ENCODE measurements at places on chromosomes 2 and 18.
A peak's percentile ranks its signal among the peaks of the same experiment; 100 is the strongest.

- DNase-seq: no peak
Observed at GRCh38 chr18:6505498-6505875, 90.8 kb upstream of the L3MBTL4 start.

DNA sequence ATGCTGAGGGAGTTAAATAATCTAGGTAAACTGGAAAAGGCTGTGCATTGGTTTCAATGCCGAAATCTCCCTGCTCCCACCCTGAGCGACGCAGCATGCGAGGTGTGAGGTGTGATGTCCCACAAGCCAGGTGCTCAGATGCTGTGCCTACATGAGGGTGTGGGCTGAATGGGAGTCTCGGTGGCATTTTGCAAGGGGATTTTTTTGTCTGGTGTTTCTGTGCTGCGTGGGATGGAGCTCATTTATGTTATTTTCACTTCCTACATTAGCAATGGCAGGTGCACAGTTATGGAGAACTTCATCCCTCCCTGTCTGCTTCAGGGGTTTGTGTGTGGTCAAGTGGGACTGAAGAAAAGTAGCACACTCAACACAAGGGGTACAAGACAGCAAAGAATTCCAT lies 110.2 kb upstream of the CCDC68 start:
- no peak for DNase-seq

DNA sequence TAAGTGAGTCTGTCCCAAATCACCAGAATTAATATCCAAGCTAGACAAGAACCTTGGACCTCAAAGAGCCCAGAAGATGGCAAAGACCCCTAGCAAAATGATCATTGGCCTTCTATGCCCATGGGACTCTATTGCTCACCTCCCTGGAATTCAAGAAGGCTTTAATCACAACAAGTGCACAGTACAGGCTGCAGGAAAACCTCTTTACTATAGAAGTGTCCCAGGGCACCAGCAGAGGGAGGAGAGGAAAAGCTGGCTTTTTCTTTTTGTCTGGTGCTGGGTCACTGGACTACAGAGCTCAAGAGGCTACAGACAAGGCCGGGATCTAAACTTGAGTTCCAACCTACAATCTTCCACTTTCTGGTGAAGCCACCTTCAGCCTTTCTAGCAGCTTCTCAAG lies 88.3 kb upstream of the PPP1CB start:
- DNase-seq: no peak

DNA sequence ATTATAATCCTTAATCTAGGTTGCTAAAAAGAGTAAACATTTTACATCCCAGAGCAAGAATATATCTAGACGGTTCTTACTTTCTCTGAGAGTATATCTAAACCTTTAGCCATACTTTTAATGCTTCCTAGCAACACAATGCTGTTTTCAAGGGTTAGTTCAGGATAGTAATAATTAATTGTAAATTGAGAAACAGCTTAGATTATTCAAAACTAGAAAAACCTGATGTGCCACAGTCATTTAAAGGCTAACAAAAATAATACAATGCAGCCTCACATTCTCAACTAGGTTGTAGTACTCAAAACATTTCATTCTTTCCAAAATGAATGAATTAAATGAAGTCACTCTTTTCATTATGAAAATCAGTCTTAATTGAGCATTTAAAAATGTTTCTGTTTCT lies 103.2 kb upstream of the OTX1 start:
- DNase-seq: no peak

DNA sequence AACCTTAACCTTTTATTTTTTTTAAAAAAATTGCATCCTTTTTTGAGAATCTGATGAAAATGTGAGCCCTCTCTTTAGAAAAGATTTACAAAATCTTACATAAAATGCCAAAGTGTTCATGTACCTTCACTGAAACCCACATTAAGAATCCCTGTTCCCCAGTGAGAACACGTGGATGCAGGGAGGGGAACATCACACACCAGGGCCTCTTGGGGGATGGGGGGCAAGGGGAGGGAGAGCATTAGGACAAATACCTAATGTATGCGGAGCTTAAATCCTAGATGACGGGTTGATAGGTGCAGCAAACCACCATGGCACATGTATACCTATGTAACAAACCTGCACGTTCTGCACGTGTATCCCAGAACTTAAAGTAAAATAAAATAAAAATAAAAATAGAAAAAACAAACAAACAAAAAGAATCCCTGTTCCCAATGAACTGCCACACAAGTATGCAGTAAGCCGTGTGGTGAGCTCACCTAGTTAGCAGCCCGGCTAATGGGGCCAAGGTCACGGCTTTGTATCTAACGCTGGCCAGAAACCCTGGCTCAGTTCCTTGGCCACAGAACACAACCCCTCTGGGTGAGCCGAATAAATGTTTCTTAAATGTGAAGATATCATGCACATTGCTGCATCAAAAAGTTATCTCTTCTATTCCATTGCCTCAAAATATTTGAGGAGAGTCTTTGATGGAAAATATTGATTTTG lies 41.4 kb downstream of the CHST9 start:
- DNase-seq: no peak

GRCh38 chr2:239196474-239197021 lies 204.3 kb downstream of the HDAC4 start:
- DNase-seq: no peak

- DNase-seq: peak; percentile 15
Observed at GRCh38 chr2:143428700-143429099, 299.5 kb downstream of the ARHGAP15 start.

GRCh38 chr2:169415233-169415748 lies 53.0 kb upstream of the LRP2 start:
- DNase-seq: no peak

- DNase-seq: no peak
Observed at GRCh38 chr2:221908518-221908917, 336.4 kb upstream of the EPHA4 start.

- no peak for DNase-seq
Observed at GRCh38 chr2:170997893-170998597, 69.0 kb downstream of the GORASP2 start.

- DNase-seq: no peak
Observed at GRCh38 chr2:219133976-219134375, 26.6 kb downstream of the NHEJ1 start.

GRCh38 chr2:218074031-218074430 lies 5.0 kb downstream of the RUFY4 start:
- no peak for DNase-seq

DNA sequence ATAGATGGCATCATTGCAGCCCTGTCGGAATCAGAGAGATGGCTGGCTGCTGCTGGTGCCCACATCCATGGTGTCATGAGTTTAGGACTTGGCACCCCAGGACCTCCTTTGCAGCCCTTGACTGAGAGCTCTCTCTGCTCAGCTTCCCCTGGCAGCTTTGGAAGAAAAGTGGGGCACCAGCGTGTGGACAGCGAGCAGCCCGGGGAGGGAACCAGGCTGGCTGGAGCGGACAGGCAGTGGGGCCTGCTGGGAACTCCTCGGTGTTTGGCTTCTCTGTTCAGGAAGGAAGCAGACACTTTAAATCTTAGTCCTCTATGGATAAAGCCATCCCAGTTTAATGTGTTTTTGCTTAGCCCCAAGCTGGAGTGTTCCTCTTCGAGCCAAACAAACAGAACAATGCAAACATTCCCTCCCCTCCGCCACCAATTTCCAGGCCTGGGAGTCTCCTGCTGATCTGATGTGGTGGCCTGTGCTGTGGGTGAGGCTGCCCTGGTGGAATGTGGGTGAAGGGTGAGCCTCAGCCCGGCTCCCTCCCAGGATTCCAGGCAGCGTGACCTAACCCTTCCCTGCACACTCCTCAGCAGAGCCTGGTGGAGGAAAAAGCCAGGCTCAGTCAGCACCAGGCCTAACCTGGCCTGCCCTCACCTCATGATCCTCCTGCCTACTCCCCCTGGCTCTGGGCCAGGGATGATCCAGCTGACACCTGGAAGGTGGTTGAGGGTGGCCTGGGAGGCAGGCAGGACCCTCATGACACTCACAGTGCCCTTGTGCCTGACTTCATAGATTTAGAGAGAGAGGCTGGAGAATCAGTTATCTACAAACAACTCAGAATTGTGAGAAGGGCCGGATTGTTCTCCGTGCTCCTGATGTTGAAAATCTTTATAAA lies 21.6 kb upstream of the ITGB6 start:
- no peak for DNase-seq

GRCh38 chr2:142472382-142472781 lies 341.6 kb upstream of the LRP1B start:
- DNase-seq: no peak

GRCh38 chr2:32009516-32010256 lies 1.1 kb downstream of the MEMO1 start:
- peak; percentile 33 for DNase-seq

DNA sequence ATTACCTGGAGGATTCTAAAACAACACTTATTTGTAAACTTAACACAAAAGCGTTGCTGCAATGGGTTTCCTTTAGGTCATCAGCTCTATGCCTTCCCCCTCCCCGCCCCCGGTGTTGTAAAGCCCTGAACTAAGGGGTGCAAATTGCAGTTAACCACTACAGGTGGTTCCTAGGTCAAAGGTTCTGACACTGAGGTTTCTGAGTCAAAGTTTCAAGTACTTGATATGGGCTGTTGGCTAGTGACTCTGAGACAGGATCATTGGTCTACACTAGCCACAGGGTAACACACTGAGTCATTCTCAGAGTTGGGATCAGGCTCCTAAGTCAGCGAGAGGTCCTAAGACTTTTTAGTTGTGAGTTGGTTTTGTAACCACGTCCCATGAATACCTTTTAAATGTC lies 15.4 kb downstream of the IL1B start:
- no peak for DNase-seq

- no peak for DNase-seq
Observed at GRCh38 chr2:143229952-143230351, 100.7 kb downstream of the ARHGAP15 start.

- DNase-seq: no peak
Observed at GRCh38 chr2:175837046-175837445, 165.0 kb downstream of the LNPK start.

DNA sequence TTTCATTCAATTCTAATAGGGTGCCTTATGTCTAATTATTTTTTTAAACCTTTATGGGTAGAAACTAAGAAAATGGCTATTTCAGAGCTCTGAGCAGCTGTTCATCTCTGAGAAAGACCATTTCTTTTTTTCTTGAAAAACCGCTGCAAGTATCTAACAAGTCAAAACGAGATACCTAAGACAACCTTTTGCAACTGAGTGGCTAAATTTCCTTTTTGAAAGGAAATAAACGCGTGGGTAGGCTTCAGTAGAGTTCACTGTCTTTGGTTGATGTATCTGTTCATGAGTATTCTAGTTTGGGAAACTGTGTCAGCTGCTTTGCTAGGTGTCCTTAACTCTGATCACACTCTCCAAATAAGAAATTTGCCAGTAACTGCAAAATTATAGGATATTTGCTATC lies 104.3 kb upstream of the LINC00305 start:
- DNase-seq: no peak

- no peak for DNase-seq
Observed at GRCh38 chr2:207974216-207974605, 51.1 kb downstream of the PLEKHM3 start.

DNA sequence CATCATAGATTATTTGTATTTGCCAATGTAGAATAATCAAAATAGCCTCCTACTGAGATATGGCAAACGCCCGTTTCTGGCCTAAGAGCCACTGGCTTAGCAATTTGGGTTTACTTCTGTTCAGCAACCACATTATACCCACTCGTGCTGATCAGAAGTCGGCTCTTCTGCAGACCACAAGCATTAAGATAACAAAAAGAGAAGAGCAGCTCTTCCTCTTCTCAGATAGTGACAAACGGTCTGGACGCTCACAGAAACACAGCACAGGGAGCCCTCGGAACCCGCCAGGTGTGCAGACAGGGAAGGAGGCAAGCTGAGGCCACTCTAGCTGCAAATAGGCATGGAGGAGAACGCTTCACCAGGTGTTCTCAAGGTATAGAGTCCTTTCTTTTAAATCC lies 164.0 kb downstream of the HDAC4 start:
- DNase-seq: no peak

GRCh38 chr2:157757500-157757899 lies 118.6 kb downstream of the ACVR1 start:
- no peak for DNase-seq

- DNase-seq: no peak
Observed at GRCh38 chr2:100786297-100786658, 33.7 kb upstream of the NPAS2 start.

All from stimulated activated CD8-positive, alpha-beta memory T cell treated with anti-CD3 and anti-CD28 coated beads, Interleukin-7, amount 100 ng/mL, for 4 hours (primary cell).